ENCODE measurements at places on chromosomes 11 and 22. TPM values are rescaled to one million over a fixed set of nuclear protein-coding genes. Genes with fewer than 3 reads are reported as not detected.
A peak's percentile ranks its signal among the peaks of the same experiment; 100 is the strongest.

Gene GRM5
- total RNA-seq, result not detected

Gene OR8G1
- under 0.01 TPM for total RNA-seq

Gene CALCB
- total RNA-seq, result 0.75 TPM

Gene OR2D2
- 0.64 TPM for total RNA-seq

Gene WNT11
- 13.9 TPM for total RNA-seq

Gene PIK3IP1
- total RNA-seq, result 38.4 TPM

Gene SLC16A8
- not detected for total RNA-seq

Gene MMP13
- total RNA-seq, result not detected

Gene NPTXR
- 2.5 TPM for total RNA-seq

GRCh38 chr22:20656902-20657836, 116.7 kb upstream of the SERPIND1 start:
- no peaks in the 10 kb centered on the region for H3K4me1 ChIP-seq
- H3K36me3 ChIP-seq, result no peaks in the 10 kb centered on the region
- no peak overlapping the region for H3K4me3 ChIP-seq
- peaks cover 23% of the 10 kb centered on the region for H3K27me3 ChIP-seq

GRCh38 chr11:120285256-120285655, 39.8 kb upstream of the TLCD5 start:
- H3K4me3 ChIP-seq, result no peak overlapping the region
- no peak overlapping the region for H3K27ac ChIP-seq
- H3K4me1 ChIP-seq, result no peaks in the 10 kb centered on the region
- H3K27me3 ChIP-seq, result no peaks in the 10 kb centered on the region
- DNase-seq, result no peak

DNA sequence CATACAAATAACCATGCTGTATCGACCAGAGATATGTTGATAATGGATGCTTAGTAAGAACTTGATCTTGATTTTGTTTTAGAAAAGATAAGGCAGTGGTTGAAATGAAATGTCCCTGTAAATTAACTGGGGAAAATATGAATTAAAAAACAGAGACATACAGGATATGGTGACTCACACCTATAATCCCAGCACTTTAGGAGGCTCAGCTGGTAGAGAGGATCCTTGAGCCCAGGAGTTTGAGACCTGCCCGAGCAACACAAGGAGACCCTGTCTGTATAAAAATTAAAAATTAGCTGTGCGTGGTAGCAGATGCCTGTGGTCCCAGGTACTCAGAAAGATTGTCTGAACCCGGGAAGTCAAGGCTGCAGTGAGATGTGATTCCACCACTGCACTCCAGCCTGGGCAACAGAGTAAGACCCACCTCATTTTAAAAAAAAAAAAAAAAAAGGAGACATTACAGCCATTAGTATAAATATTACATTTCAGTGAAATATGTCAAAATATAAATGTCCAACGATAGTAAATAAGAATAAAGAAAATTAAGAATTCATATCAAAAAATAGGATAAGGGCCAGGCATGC, 4.6 kb downstream of the PICALM start:
- no peaks in the 10 kb centered on the region for H3K36me3 ChIP-seq
- H3K27me3 ChIP-seq, result no peaks in the 10 kb centered on the region
- peaks cover 30% of the 10 kb centered on the region for H3K4me1 ChIP-seq
- no peak overlapping the region for H3K4me3 ChIP-seq

GRCh38 chr11:62689421-62690183, at the start of gene LRRN4CL:
Gene LRRN4CL, minus strand, starts transcription at chr11:62689530. Its CDS starts 1,022 bp downstream, at chr11:62688508.
- peaks cover 23% of the 10 kb centered on the region for H3K36me3 ChIP-seq
- H3K27me3 ChIP-seq, result peaks cover 20% of the 10 kb centered on the region
- peak; percentile 67 for DNase-seq
- H3K27ac ChIP-seq, result peak within 1 kb of the TSS; percentile 41
- H3K4me1 ChIP-seq, result no peaks in the 10 kb centered on the region
- peak within 1 kb of the TSS; percentile 12 for H3K4me3 ChIP-seq

GRCh38 chr11:47480762-47481161, 31.8 kb upstream of the RAPSN start:
- peaks cover 86% of the 10 kb centered on the region for H3K36me3 ChIP-seq
- no peaks in the 10 kb centered on the region for H3K4me1 ChIP-seq
- no peak overlapping the region for H3K4me3 ChIP-seq
- DNase-seq, result no peak

GRCh38 chr11:17385926-17386325, 2.5 kb downstream of the KCNJ11 start:
- DNase-seq, result no peak
- H3K4me1 ChIP-seq, result peaks cover 5% of the 10 kb centered on the region
- no peaks in the 10 kb centered on the region for H3K27me3 ChIP-seq
- no peak overlapping the region for H3K27ac ChIP-seq
- no peak overlapping the region for H3K4me3 ChIP-seq
- H3K36me3 ChIP-seq, result no peaks in the 10 kb centered on the region

DNA sequence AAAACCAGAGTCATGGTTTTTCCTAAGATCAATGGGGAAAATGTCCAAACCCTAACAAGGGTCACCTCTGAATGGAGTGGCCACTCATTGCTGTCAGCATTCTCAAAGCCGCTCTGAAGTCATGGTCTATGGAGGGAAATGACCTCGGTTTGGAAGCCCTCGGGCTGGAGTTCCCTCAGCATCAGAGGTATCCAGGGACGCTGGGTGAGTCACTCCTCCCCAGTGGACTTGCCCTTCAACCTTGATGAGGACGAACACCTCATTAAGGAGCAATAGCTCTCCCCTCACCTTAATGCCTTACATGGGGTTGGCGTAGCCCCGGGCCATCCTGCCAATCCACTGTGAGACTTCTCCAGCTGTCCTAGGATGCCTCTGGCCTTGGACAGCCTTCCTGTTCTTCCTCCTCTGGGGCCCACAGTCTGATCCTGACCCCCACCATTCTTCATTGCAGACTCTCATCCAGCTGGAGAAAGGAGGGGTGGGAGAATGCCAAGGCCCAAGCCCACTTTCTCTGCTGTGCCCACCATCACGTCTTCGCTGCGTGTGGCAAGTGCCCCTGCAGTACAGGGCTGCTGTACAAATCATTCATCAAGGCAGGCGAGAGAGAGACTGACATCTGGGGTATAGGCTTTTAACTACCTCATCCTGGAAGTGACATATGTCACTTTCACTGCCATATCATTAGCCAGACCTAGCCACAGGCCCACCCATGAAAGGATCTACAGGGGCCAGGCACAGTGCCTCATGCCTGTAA, 25.4 kb upstream of the MYH9 start:
- H3K4me1 ChIP-seq, result peaks cover 11% of the 10 kb centered on the region
- no peak overlapping the region for H3K4me3 ChIP-seq
- H3K27ac ChIP-seq, result no peak overlapping the region
- no peak for DNase-seq
- no peaks in the 10 kb centered on the region for H3K36me3 ChIP-seq

- H3K4me1 ChIP-seq, result no peaks in the 10 kb centered on the region
- no peak for DNase-seq
- no peaks in the 10 kb centered on the region for H3K36me3 ChIP-seq
These were observed 43.5 kb downstream of the MIAT start for GRCh38 chr22:26700886-26701285.

- H3K36me3 ChIP-seq, result no peaks in the 10 kb centered on the region
- no peak for DNase-seq
- H3K4me1 ChIP-seq, result peaks cover 9% of the 10 kb centered on the region
- no peaks in the 10 kb centered on the region for H3K27me3 ChIP-seq
- no peak overlapping the region for H3K27ac ChIP-seq
These were observed 53.2 kb downstream of the MTMR3 start for GRCh38 chr22:29936186-29936585.

DNA sequence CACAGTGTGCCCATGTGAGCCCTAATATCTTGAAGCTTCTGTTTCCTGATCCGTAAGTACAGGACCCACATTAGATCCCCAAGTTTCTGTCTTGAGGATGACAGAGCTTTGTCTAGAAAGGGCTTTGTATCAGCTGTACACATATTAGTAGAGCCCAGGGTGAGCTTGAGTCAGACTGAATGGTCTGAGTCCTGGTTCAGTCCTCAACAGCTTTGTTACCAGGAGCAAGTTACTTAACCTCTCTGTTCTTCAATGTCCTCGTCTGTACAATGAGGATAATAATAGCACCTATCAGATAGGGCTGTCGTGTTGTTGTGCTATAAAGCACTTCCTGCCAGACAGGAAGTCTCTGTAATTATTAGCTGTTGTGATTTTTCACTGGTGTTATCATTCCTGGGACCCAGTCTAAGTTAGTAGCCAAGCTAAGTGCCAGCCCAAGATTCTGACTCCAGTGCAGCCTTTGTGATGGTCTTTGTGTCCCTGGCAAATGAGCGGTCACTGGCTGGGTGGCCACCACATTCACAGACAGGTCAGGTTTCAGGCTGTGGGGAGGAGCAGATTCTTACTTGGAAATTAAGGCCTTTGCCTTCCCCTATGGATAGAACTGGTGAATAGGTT, 6.8 kb downstream of the TOM1 start:
- no peaks in the 10 kb centered on the region for H3K27me3 ChIP-seq
- peaks cover 9% of the 10 kb centered on the region for H3K4me1 ChIP-seq
- no peak overlapping the region for H3K4me3 ChIP-seq
- no peaks in the 10 kb centered on the region for H3K36me3 ChIP-seq

DNA sequence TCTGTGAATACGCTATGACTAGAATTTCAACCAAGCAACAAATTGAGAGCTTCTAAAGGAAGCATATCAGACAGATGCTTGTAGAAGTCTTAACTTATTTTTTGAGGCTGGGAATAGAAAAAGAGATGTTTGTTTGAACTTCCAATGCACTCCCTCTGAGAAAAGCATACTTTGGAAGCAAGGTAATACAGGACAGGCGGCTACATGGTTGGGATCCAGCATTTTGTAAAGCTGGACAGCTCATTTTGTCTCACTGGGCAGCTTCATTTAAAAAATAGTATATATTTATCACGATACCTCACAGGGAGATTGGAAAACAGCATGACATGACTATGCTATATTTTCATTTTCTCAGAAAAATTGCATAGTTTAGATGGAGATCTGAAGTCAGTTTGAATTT, 821.3 kb upstream of the API5 start:
- H3K36me3 ChIP-seq, result no peaks in the 10 kb centered on the region
- no peaks in the 10 kb centered on the region for H3K27me3 ChIP-seq
- no peaks in the 10 kb centered on the region for H3K4me1 ChIP-seq
- H3K27ac ChIP-seq, result no peak overlapping the region
- H3K4me3 ChIP-seq, result no peak overlapping the region

GRCh38 chr11:109425554-109425953, 3.6 kb downstream of the C11orf87 start:
- no peak overlapping the region for H3K4me3 ChIP-seq
- peaks cover 47% of the 10 kb centered on the region for H3K27me3 ChIP-seq
- no peak for DNase-seq
- no peaks in the 10 kb centered on the region for H3K36me3 ChIP-seq

GRCh38 chr11:11491589-11491988, 130.2 kb downstream of the GALNT18 start:
- H3K27ac ChIP-seq, result no peak overlapping the region
- no peaks in the 10 kb centered on the region for H3K36me3 ChIP-seq
- DNase-seq, result no peak
- H3K27me3 ChIP-seq, result no peaks in the 10 kb centered on the region

DNA sequence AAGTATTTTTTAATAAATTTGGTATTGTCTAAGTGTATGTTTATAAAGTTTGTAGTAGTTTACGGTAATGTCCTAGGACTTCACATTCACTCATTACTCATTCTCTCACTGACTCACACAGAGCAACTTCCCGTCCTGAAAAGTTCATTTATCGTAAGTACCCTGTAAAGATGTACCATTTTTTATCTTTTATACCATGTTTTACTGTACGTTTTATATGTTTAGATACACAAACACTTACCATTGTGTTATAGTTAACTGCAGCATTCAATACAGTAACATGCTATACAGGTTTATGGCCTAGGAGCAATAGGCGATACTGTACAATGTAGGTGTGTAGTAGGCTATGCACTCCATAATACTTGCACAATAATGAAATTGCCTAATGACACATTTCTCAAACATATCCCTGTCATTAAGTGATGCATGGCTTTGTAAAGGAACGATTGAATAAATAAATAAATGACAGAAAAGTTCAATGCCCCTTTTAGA, 12.5 kb upstream of the CARD18 start:
- H3K36me3 ChIP-seq, result no peaks in the 10 kb centered on the region
- no peak overlapping the region for H3K4me3 ChIP-seq
- DNase-seq, result no peak

DNA sequence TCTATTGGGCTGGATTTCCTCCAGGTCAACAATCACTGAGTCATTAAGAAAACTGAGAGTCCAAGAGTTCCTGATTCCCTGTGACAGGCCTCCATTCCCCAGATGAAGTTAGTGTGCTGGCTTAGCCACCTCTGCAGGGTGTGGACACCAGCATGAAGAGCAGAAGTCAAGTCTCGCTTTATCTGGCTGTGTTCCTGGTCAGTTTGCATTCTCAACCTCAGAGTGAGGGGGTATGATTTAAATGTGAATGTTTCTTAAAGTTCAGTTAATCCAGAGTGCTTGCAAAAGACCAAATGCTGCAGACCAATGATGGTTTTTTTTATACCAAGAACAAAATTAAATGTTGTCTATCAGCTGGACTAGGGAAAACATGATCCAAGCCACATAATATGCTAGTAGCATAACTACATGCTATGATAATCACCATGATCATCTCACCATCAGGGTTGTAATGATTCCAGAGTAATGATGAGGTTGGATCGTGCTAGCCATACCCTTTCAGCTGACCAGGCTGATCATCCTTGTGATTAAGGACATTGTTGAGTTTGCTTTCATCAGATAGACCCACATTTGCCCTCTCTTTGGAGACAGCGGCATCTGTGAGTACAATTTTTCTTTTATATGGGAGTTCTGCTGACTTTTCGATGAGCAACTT, 145.8 kb upstream of the ARHGAP20 start:
- H3K4me1 ChIP-seq, result peaks cover 11% of the 10 kb centered on the region
- H3K27me3 ChIP-seq, result no peaks in the 10 kb centered on the region
- H3K4me3 ChIP-seq, result no peak overlapping the region
- peak overlapping the region; percentile 69 for H3K27ac ChIP-seq
- no peaks in the 10 kb centered on the region for H3K36me3 ChIP-seq
- peak; percentile 39 for DNase-seq

DNA sequence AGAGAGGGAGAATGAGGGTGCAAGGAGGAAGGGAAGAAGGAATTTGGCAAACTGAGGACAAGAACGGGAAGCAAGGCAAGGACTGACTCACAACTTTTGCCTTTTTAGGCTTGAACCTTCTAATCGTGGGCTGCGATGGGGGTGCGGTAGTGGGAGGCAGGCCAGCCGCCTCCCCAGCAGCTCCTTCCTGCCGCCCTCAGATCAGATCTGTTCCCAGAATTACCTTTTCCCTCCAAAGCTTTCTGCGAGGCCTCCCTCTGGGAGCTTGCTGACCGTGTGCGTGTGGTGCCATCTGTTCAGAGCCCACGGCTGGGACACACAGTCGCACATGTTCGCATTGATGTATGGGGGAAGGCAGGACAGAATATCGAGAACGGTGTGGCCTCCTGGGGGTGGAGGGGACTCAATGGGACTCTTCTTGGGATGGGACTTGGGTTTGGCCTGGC, 86.9 kb upstream of the PARVA start:
- no peaks in the 10 kb centered on the region for H3K27me3 ChIP-seq
- no peak overlapping the region for H3K27ac ChIP-seq
- no peaks in the 10 kb centered on the region for H3K36me3 ChIP-seq
- H3K4me3 ChIP-seq, result no peak overlapping the region
- DNase-seq, result no peak
- peaks cover 31% of the 10 kb centered on the region for H3K4me1 ChIP-seq

GRCh38 chr11:112812729-112813128, 148.5 kb upstream of the NCAM1 start:
- H3K27ac ChIP-seq, result no peak overlapping the region
- peaks cover 9% of the 10 kb centered on the region for H3K4me1 ChIP-seq
- no peak for DNase-seq
- no peaks in the 10 kb centered on the region for H3K27me3 ChIP-seq

GRCh38 chr22:50314455-50315288, 7.2 kb upstream of the PLXNB2 start:
- peak; percentile 89 for DNase-seq
- peaks cover 15% of the 10 kb centered on the region for H3K4me1 ChIP-seq
- peak overlapping the region; percentile 73 for H3K27ac ChIP-seq
- no peaks in the 10 kb centered on the region for H3K36me3 ChIP-seq
- no peak overlapping the region for H3K4me3 ChIP-seq

All from transverse colon (tissue), 4 donors.